ENCODE measurements at places on chromosomes 16 and 17.

DNA sequence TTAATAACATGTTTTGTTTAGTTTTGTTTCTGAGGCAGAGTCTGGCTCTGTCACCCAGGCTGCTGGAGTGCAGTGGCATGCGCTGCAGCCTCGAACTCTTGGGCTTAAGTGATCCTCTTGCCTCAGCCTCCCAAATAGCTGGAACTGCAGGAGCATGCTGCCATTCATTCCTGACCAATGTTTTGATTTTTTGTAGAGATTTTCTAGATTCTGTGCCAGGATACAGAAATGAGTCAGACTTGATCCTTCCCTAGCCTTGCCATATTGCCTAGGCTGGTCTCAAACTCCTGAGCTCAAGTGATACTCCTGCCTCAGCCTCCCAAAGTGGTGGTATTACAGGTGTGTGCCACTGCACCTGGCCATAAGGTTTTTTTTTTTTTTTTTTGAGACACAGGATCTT, 17.7 kb downstream of the TAOK1 start:
- DNase-seq = no peak

- no peak for DNase-seq
These were observed 91.1 kb downstream of the RPA1 start for GRCh38 chr17:1920948-1921351.

- no peak for DNase-seq
These were observed 154.0 kb upstream of the MAF start for GRCh38 chr16:79754501-79754900.

- DNase-seq = no peak
These were observed 439.0 kb upstream of the CCL2 start for GRCh38 chr17:33816036-33816435.

DNA sequence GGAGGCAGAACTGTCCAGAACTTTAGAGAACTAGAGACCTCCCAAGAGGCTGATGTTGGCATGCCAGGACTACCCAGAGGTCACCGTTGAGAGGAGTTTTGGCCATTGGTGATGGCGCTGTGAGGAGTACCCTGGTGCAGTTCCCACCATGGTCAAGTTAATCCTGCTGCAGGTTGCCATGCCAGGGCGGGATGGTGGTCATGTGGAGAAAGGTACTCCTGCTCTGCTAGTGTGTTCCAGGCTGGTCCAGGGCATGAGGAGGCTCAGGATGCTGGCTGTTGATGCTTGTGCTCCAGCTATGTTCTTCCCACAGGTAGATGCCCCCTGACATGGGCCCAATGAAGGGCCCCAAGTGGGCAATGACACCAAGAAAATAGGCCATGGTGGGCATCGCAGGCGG, 4.1 kb upstream of the PHF12 start:
- DNase-seq = no peak

GRCh38 chr17:83131401-83132011, 52.1 kb downstream of the METRNL start:
- DNase-seq = no peak

- no peak for DNase-seq
These were observed 19.9 kb upstream of the MMD start for GRCh38 chr17:55441544-55441943.

DNA sequence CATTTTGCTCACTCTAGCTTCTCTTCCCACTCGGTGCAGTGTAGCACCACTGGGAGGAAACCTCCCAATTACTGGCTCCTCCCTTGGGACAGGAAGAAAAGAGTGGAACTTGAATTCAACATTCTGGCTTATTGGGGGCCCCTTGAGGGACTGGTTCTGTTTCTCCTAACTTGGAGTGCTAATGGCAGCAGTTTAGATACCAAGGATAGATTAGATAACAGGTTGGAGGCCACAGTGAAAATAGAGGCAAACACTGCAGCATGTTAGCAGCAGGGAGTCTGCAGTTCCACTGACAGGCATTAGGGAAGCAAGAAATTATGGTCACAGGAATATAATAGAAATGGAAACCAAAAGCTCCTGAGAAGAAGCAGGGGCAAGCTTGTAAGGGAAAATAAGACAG, 322.0 kb downstream of the ABCC12 start:
- no peak for DNase-seq

- DNase-seq = no peak
These were observed 1175.1 kb upstream of the GOT2 start for GRCh38 chr16:59909262-59909661.

GRCh38 chr17:4811471-4811870, 4.5 kb downstream of the PLD2 start:
- no peak for DNase-seq

DNA sequence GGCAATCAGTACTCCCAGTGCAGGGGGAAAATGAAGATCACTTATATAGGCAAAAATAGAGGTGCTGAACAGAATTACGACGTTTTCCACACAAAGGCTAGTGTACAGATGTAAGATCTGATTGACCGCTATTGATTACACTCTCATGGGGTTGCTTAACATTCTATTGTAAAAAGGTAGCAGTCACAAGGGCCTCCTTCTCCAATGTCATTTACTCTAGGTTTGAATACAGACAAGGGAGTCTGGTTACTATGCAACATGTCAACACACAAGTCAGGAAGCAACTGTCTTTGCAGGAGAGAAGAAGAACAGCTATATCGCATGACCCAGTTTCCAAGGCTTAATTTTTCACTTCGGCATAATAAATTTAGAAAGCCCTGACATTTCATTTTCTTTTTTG, 7.9 kb downstream of the KRT37 start:
- no peak for DNase-seq

DNA sequence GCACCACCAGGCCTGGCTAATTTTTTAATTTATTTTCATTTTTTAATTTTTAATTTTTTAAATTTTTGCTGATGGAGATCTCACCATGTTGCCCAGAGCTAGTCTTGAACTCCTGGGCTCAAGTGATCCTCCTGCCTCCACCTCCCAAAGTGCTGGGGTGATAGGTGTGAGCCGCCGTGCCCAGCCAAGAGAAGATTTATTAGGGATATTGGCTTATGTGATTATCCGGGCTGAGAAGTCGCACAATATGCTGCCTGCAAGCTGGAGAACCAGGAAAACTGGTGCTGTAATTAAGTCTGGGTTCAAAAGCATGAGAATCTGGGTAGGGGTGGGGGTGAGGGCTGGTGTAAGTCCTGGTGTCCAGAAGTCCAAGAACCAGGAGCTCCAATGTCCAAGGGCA, 2.5 kb upstream of the C16orf90 start:
- no peak for DNase-seq

GRCh38 chr16:85028685-85029407, 1.3 kb downstream of the KIAA0513 start:
- peak; percentile 24 for DNase-seq

GRCh38 chr17:50364715-50365114, 8.3 kb downstream of the MRPL27 start:
- no peak for DNase-seq

DNA sequence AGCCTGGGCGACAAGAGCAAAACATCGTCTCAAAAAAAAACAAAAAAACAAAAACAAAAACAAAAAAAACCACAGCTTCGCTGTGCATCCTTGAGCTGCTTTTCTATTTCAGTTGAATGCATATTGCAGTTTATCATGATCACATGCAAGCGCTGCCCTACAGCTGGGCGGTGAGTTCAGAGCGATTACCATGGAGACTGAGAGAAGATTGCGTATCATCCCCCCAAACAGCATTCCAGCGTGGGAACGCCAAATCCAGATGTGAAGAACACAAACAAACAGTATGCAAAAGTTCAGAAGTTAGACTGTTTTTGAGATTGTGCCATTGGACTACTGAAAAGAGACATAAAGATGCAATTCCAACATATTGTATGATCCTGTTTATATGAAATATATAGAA, 15.1 kb upstream of the SLC52A1 start:
- DNase-seq = no peak

- no peak for DNase-seq
These were observed 22.5 kb downstream of the BANP start for GRCh38 chr16:87973717-87974116.

DNA sequence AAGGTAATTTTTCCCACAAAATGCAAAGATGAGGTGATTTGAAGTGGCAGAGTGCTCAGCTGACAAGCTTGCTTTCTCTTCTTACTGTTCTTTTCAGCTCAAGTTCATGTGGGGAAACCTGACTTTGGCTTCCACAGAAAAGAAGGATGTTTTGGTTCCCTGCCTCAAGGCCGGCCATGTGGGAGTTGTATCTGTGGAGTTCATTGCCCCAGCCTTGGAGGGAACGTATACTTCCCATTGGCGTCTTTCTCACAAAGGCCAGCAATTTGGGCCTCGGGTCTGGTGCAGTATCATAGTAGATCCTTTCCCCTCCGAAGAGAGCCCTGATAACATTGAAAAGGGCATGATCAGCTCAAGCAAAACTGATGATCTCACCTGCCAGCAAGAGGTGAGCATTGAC, 18.4 kb upstream of the TMEM106A start:
- no peak for DNase-seq

DNA sequence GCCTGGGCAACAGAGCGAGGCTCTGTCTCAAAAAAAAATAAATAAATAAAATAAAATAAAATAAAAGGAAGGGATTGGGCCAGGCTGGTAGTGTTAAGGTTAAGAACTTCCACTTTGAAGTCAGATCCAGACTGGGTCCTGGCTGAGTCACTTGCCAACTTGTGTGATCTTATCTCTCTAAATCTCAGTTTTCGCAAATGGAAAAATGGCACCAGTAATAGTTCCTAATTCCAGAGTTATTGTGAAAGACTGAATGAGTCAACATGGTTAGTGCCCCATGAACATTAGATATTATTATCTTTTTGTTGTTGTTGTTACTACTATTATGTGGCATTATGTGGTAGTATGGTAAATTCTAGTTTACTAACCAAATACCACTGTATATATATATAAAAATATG, 188.0 kb upstream of the AXIN2 start:
- DNase-seq = no peak

DNA sequence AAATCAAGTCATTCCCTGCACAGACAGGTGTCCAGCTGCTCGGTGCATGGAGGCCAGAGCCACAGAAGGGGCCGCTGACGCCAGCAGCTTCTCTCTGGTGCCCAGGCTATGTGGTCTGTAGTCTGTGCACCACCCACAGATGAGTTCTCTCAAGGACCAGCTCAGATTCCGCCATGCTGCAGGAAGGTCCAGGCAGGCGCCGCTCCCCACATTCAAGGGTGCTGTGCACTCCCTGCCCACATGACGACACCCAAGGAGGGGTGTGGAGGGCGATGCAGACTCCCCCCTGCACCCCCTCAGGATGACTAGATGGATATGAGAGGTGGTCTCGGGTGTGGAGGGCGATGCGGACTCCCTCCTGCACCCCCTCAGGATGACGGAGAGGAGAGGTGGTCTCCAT, 119.0 kb downstream of the ANKRD11 start:
- no peak for DNase-seq

DNA sequence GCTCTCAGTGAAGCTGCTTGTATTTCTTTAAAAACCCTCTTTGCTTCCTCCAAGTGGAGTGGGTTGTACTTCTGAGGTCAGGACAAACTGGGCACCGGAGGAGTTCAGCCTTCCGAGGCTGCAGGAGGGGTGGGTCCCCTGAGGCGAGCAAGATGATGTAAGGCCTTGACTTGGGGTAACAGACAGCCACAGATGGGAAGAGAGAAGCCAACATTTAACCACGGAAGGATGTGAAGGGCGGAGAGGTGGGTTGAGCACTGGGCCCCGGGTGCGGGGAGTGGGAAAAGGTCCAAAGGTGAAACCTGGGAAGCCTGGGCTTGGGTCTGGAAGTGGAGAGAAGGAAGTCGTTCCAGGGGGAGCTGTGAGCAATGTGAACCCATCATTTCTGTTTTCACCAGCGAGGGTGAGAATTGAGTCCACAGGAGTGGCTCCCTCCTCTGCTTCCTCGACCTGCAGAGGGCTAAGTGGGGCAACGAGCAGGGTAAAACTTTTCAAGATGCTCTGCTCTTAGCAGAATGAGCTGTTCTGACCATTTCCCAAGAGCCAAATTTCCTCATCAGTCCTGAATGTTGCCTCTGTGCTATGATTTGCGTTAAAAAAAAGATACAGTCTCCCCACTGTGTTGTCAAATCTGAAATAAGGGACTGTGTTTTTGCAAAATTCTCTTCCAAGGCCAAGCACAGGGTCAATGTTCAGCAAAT, 137.7 kb upstream of the CRHR1 start:
- no peak for DNase-seq

- DNase-seq = no peak
These were observed 2.0 kb downstream of the VAMP2 start for GRCh38 chr17:8160741-8161221.

GRCh38 chr17:68248199-68248825, 469 bp downstream of the AMZ2 start:
- no peak for DNase-seq

DNA sequence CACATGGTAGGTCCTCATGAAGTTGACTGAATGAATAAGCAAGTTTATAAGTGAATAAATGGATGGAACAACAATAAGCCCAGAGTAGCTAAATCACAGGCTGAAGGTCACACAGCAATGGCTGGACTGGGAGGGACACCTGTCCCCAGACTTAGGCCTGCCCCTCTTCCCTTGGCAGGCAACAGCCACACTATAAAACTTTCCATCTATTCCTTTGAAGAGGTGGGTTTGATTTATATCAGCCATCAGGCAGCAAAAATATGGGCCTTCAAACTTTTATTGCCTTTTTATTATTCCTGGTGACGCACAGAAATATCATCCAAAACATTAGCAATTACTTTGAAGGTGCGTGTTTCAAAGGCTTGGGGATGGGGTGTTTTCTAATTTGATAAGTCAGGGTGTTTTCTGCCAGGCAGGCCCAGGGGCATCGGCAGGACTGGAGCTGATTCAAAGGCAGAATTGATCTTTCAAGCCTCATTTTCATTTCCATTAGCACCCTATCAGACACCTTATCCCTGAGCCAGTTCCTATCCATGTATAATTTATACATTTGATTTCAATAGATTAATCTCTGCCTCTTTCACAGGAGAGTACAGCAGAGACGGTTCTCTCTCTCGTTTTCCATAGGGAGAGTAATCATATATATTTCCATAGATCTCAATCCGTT, 67.2 kb upstream of the LYRM9 start:
- no peak for DNase-seq

GRCh38 chr16:72380283-72380682, 208.3 kb upstream of the PMFBP1 start:
- DNase-seq = no peak

DNA sequence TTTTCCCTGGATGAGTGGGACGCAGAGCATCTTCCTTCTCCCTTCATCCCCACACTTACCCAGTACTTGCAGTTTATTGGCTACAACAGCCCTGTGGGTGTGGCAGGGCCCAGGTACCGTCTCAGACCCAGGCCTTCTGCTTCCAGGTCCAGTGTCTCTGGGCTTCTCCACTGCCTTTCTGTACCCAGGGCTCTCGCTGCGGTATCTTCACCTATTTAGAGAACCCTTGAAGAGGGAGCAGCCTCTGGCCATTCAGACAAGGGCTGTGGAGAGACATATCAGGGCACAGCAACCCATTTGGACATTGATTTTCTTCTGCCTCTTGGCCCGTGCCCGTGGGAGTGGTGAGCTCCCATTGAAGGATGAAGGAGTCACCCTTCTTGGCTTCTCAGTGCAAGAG, 17.3 kb downstream of the TBX4 start:
- no peak for DNase-seq

- no peak for DNase-seq
These were observed 424 bp downstream of the YBX2 start for GRCh38 chr17:7293816-7294613.

GRCh38 chr17:27457360-27457715, 1.1 kb downstream of the KSR1 start:
- DNase-seq = no peak

Data from activated CD4-positive, CD25-positive, alpha-beta regulatory T cell (primary cell).